ENCODE measurements at places on chromosomes 13 and 19.

- no peak for DNase-seq
These were observed 1784.6 kb downstream of the SLITRK5 start for GRCh38 chr13:89455741-89456140.

DNA sequence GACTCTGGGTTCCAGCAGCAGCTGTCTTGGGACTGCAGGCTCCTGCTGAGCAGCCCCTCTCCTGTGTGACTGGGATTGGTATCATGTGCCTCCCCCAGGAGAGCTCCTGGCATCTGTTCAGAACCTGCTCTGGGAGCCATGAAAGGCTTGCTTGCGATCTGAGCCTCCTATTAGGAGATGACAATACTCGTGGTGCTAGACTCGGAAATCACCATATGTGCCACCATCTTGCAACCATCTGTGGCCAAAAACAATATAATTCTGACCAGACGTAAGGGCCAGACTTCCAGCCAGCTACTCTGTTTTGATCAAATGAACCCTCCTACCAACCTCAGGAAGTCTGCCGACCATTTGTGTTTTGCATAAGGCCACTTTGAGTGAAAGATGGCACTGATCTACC is 484.7 kb downstream of the IRS2 start:
- DNase-seq, result no peak

- DNase-seq, result no peak
These were observed 505.6 kb downstream of the GPC6 start for GRCh38 chr13:93732186-93732585.

GRCh38 chr19:28486926-28487325 is 726.0 kb downstream of the UQCRFS1 start:
- DNase-seq, result no peak

GRCh38 chr19:46955813-46956371 is 63.7 kb upstream of the NPAS1 start:
- DNase-seq, result peak; percentile 28

DNA sequence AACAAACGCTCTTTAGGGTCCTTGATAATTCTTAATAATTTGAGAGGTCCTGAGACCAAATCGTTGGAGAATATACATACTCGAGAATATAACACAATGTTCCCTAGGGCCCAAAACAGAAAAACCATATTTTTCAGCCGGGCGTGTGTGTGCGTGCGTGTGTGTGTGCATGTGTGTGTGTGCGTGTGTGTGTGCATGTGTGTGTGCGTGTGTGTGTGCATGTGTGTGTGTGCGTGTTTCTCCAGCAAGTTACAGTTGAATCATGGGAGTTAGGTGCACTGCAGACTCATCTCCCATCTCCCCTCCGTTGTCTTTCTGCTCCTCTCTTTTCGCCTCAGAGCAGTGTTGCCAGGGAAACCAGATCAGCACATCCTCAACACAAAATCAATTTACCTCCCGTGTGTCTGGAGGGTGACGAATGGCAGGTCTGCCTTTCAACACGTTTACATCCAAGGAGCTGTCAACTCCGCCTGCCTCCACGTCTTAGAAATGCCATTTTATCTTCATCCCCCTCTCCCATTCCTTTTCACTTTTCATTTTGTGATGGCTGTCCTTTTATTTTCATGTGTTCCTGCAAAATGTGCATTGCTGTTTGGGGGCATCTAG is 8.3 kb upstream of the PNMA8B start:
- no peak for DNase-seq

DNA sequence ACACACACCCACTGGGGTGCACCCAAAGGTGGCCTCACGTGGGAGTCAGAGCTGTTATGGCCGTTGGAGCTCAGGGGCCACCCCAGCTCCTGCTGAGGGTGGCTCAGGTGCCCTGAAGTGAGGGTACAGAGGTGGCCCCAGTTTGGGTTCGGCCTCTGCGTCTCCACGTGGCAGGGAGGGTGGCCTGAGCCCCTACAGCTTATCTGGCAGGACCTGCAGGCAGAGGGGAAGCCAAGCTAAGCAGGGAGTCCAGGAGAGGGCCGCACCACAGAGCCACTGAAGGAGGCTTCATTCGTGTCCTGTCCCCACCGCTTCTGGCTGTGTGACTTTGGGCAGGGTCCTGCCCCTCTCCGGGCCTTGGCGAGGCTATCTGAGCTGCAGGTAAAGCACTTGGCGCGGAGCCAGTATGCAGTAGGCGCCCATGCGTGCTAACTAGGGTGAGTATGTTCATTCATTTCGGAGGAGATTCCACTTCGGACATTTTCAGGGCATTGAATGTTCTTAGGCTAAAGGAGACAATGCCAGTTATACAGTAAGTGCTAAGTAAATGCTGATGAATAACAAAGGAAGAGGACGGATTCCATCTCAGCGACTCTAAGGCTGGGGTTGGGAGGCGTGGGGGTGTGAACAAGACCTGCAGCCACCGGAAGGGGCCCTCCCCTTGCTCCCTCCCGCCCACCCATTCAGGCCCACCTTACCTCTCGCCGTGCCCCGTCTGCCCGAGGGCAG is 4.9 kb downstream of the REX1BD start:
- DNase-seq, result no peak

DNA sequence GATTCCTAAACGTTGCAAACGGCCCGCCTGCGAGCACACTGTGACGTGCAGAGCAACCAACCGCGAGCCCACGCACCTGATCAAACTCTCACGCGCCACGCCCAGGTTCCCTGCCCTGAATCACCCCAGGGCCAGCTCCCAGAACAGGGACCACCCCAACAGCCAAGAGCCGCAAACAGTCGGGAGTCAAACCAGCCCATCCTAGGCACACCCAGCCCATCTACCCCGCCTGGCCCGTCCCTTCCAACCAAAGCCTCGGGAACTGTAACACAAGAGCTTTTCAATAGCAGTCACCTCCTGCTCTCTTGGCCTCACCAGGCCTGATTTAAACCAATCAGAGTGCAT is 8.9 kb downstream of the PIP5K1C start:
- peak; percentile 15 for DNase-seq

GRCh38 chr13:22594041-22594440 is 586.7 kb upstream of the SGCG start:
- DNase-seq, result no peak

DNA sequence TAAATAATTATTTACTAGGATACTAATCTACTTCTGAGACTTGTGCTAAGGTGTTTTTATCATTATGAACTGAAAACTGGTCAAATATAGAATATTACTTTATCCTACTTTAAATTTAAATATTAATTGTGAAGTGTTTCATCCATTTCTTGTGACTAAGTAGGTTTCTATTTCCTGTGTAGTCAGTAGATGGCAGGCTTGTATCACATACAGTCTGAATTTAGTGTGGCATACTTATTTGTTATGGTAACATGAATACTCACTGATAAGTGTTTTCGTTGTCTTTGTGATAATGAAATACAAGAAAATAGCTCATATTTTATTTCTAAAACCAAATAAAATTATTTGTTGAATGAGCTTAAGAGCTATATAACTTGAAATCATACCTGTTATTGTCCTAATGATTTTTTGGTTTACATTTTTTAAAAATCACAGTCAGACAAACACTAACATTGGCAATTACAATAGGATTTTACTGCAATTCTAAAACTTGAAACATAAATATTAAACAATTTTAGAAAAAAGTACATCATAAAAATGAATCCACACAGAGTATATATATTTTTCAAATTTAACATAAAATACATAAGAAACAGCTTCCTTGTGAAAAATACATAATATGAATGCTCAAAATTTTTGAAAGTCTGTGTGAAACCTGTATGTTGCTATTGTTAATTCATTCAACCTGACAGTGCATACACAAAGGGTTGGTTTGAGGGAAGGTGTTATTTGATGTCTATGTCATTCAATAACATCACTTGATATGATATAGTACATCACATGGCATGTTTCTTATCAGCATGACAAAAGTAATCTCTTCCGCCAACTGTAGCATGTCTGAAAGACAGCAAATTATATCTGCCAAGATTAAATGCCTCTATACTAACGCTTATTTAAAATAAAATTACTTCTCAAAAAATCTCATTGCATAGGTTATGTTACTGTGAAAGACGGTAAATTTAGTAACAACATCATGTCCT is 904.8 kb upstream of the PCDH20 start:
- DNase-seq, result no peak

DNA sequence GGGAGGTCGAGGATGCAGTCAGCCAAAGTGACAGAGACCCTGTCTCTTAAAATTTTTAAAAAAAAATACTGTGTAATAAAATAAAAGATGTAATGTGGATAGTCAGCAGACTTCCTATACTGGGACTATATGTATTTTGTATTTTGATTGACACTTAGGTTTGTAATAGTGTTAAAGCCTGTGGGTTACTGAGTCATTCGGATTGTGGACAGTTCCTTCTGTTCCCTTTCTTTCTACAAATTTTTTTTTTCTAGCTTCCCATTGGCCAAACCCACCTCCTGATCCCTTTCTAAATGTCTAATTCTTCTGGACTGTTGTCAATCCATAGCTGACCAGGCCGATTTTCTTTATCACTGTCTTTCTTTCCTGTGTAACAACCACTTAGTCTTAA is 108.0 kb downstream of the DNAJC3 start:
- no peak for DNase-seq

- no peak for DNase-seq
These were observed 330.2 kb downstream of the MZT1 start for GRCh38 chr13:72397265-72397664.

DNA sequence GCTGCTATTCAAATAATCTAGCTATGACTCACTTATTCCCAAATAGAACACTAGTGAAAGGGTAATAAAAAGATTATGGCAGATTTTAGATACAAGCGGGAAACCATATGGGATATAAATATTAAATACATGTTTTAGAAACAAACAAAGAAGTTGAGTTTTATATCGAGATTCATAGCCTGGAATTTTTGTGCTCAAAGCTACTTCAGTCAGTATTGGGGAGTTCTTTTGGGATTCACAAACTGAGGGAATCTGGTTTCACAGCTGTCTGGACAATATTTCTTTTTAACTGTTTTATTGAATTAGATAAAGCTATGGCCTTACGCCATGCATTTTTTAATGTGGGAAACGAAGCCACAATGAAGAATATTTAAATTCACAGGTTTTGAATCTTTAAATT is 257.1 kb upstream of the PCDH20 start:
- no peak for DNase-seq

DNA sequence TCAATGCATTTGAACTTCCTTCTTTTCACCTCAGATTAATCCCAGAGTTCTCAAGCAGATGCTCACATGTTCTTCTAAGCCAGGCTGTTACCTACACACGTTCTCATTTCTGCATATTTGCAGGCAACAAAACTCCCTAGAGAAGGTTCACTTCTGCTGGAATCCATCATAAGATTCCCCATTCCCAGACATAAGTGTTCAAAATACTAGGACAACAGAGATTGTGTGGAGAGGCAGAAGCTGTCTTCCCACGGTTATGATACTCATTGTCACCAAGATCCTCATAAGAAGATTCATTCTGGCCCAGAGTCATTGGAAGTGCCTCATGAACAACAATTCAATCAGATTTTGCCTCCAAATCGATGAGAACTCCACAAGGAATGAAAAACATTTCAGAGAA is 931.6 kb upstream of the MIR17HG start:
- DNase-seq, result no peak

DNA sequence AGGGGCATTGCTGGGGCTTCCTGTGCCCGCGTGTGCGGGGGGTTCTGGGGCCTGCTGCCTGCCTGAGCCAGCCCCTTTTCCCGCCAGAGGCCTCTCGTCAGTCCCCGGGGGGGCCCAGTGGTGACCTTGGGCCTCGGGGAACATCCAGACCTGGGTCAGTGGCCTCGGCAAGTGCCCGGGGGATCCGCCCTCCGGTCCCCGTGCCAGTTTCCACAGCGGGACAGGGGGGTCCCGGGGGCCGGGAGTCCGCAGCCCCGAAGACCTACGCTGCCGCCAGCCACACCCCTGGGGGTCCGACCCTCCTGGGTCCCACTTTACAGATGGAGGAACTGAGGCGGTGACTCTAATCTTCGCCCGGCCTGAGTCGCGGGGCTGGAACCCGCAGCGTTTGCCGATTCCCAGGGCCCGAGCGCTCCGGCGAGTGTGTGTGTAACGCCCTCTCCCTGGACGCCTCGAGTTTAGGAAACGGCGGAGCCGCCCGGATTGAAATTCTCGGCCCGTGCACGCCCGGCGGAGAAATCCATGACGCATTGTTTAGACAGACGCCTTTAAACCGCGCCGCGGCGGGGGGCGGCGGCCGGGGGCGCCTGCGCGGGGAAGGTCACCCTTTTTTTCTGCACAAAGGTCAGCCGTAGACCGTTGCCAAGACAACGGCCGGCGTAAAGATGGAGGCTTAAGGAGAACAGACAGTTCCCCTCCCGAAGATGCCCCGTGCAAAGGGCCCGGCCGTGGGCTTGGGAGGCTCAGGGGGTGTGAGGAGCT is 39.3 kb downstream of the EFNA2 start:
- DNase-seq, result peak; percentile 13

DNA sequence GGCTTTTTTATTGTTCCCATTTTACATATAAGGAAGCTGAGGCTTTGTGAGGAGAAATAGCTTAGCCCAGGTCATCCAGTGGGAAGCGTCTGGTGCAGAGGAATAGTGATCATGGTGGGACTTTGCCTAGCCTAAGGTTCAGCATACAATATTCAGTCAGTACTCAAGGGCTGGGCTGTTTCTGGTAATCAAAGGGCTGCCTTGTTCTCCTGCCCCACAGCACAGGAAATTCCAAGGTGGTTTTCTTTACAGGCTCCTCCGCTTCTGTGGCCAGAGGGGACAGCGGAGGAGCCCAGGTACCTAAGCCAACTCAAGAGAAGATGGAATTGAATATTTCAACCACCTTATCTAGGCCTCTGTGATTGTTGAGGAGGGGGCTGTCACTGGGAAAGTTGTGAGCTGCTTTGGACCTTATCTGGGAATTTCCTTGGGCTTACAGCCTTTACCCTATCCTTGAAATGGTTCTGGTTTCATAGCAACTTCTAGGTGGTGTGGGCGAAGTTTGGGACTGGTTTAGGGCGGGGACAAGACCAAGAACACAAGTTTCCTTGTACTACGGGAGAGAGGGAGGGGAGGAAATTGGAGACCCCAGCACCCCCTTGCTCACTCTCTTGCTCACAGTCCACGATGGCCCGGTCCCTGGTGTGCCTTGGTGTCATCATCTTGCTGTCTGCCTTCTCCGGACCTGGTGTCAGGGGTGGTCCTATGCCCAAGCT is at the start of gene MIA:
Gene MIA (plus strand): TSS at position 606 of the 716 bp plus-strand sequence. CDS start 22 bp downstream, at position 628.
- no peak for DNase-seq

- no peak for DNase-seq
These were observed 977 bp downstream of the EPHX3 start for GRCh38 chr19:15231271-15231670.

GRCh38 chr13:97344265-97345175 is 89.4 kb upstream of the RAP2A start:
- peak; percentile 56 for DNase-seq

DNA sequence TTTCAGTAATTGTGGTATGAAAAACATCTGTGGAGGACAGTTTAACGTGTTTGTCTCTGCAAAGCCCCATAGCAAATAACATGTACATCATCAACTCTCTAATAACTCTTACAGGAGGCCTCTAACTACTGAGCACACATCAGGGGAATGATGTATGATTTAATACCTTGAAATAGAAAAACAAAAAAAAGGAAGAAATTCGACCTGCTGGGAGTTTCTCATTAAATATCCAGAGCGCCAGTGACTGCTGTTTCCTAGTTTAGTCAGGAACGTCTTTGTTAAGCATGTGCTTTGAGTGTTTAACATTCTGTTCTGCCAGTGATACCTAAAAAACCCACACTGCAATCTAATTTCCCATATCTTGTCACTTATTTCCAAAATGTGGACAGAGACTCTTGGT is 235.4 kb downstream of the PCDH20 start:
- no peak for DNase-seq

- DNase-seq, result no peak
These were observed 484.5 kb downstream of the LIG4 start for GRCh38 chr13:107730813-107731212.

All from activated naive CD4-positive, alpha-beta T cell treated with Interleukin-2 at 50 U/mL for 16 hours (primary cell).